ENCODE measurements at places on chromosomes 13 and 19.
A peak's percentile ranks its signal among the peaks of the same experiment; 100 is the strongest.

DNA sequence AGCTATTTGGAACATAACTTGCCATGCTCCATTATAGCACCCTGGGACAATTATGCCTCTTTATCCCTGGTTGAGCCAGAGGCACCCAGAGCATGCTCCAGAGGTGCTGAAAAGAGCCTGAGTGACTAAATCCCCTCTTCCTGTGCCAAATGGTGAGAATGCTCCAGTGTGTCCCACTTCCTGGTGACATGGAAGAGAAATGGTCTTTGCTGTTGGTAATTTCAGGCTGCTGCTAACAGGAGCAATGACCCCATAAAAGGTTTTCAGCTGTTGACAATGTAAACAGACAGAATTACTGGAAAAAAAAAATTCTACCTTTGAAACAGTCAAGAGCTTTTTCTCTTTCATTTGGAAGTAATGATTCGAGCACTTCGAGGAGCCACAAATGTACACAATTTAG is 341.8 kb downstream of the FGF9 start:
- no peak for DNase-seq

DNA sequence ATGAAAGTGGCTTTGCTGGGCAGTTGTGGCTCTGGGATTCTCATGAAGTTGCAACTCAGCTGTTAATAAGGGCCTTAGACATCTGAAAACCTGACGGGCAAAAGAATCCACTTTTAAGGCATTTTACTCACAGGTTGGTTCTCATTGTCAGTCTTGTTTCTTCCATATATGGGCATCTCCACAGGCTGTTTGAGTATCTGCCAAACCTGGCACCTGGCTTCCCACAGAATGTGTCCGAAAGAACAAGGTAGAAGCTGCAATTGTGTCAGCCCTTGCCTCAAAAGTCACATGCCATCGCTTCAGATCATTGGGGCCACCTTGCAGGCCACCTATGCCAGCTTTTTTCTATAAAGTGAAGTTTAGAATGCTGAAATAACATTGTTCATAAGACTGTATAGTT is 102.4 kb downstream of the KCTD12 start:
- DNase-seq, result no peak

DNA sequence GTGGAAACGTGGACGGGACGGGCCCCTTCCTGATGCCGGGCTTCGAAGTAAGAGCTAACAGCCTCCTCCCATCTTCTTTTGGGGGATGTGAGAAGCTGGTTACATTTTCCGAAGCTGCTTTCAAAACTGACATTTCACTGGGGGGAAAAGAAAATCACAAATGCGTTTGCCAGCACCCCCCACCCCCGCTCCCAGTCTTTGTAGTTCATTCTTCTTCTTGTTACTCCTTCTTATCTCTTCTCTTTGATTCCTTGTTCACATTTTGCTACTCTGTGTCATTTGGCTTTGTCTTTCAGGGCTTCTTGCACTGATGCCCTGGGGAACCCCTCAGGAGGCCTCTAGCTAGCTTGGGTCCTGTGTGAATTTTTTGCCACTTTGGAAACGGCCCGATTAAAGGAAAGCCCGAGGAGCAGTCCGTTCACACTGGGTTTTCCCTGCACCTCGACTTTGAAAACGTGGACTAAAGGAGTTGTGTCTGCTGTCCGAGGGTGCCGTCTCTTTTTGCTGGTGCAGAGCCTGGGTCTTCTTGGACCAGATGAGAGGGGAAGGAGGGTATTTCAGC is 1.3 kb downstream of the CARM1 start:
- no peak for DNase-seq

GRCh38 chr19:13210339-13210775 is 60.1 kb downstream of the IER2 start:
- no peak for DNase-seq

- peak; percentile 80 for DNase-seq
These were observed 11.7 kb downstream of the PRR36 start for GRCh38 chr19:7862413-7862951.

- no peak for DNase-seq
These were observed 10.5 kb downstream of the XRCC1 start for GRCh38 chr19:43564800-43565199.

DNA sequence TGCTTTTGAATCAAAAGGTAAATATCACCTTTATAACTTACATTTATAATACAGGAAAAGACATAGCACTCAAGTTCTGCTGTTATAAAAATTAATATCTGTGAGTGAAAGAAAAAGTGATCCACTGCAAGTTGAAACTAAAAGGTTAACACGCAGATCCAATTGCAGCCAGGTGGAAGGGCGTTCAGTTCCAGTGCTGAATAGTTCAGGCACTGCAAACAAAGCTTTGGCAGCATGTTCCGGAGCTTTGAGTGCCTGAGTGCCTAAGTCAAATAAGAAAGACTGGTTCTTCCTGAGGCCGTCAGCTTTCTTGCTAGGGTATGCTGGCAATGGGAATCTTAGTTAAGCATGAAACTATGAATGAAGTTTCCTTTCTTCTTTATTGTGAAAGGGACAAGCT is 200.3 kb downstream of the LMO7 start:
- no peak for DNase-seq

GRCh38 chr19:32830231-32831014 is 39.1 kb downstream of the SLC7A9 start:
- no peak for DNase-seq

- no peak for DNase-seq
These were observed 40.2 kb upstream of the GPR183 start for GRCh38 chr13:99347335-99347878.

DNA sequence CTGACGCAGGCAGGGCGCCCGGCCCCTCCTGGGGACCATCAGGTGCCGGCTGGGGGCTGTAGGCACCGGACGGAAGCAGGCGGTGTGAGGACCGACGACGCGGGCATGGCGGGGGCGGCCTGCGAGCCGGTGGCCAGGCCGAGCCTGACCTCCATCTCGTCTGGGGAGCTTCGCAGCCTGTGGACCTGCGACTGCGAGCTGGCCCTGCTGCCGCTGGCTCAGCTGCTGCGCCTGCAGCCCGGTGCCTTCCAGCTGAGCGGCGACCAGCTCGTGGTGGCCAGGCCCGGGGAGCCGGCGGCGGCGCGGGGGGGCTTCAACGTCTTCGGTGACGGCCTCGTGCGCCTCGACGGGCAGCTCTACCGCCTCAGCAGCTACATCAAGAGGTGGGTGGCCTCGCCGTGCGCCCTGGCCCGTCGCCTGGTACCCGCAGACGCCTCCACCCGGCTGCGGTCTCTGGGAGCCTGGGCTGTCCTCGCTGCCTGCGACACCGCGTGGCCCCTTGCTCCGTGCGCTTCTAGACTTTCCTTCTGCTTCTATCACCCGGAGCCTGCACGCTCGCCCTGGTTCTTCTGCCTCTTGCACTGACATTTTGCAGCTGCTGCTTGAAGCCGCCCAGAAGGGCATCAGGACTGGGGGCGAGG is 460 bp downstream of the MEDAG start:
- DNase-seq, result no peak

- no peak for DNase-seq
These were observed 211.2 kb downstream of the LHFPL6 start for GRCh38 chr13:39391761-39392160.

- DNase-seq, result peak; percentile 53
These were observed 8.3 kb upstream of the FAM187B start for GRCh38 chr19:35236638-35237400.

- DNase-seq, result no peak
These were observed 25.1 kb downstream of the TMPRSS9 start for GRCh38 chr19:2385053-2385721.

GRCh38 chr19:1001538-1002166 is 1.4 kb downstream of the GRIN3B start:
- peak; percentile 63 for DNase-seq

DNA sequence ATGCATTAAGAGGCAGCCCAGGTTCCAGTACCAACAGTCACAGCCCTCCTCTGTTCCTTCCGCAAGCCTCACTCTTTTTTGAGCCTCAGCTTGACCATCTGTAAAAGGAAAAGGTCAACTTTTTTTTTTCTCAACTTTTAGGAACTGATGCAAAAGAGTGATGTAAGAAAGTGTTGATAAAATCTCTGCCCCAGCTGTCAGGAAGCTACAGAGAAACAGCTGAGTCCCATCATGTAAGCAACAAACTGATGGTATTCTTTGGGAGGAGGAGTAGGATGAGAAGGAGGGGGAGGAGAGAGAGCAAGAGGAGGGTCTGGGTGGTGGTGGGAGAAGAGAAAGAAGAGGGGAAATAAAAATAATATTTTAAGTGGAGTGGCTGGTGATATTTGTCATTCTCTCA is 233.9 kb upstream of the TSHZ3 start:
- DNase-seq, result no peak

- DNase-seq, result no peak
These were observed 11.5 kb downstream of the MAG start for GRCh38 chr19:35303357-35303915.

GRCh38 chr19:13557756-13558398 is 51.6 kb upstream of the CACNA1A start:
- no peak for DNase-seq

GRCh38 chr19:10230173-10230860 is 814 bp downstream of the S1PR2 start:
- DNase-seq, result peak; percentile 75

GRCh38 chr13:60727140-60727539 is 330.1 kb downstream of the TDRD3 start:
- DNase-seq, result no peak

- DNase-seq, result peak; percentile 19
These were observed 33.8 kb downstream of the COL4A2 start for GRCh38 chr13:110340812-110341444.

GRCh38 chr13:99973163-99973807 is 1.7 kb upstream of the ZIC5 start:
- DNase-seq, result no peak

- DNase-seq, result no peak
These were observed 10.1 kb upstream of the RSPH6A start for GRCh38 chr19:45825263-45825605.

DNA sequence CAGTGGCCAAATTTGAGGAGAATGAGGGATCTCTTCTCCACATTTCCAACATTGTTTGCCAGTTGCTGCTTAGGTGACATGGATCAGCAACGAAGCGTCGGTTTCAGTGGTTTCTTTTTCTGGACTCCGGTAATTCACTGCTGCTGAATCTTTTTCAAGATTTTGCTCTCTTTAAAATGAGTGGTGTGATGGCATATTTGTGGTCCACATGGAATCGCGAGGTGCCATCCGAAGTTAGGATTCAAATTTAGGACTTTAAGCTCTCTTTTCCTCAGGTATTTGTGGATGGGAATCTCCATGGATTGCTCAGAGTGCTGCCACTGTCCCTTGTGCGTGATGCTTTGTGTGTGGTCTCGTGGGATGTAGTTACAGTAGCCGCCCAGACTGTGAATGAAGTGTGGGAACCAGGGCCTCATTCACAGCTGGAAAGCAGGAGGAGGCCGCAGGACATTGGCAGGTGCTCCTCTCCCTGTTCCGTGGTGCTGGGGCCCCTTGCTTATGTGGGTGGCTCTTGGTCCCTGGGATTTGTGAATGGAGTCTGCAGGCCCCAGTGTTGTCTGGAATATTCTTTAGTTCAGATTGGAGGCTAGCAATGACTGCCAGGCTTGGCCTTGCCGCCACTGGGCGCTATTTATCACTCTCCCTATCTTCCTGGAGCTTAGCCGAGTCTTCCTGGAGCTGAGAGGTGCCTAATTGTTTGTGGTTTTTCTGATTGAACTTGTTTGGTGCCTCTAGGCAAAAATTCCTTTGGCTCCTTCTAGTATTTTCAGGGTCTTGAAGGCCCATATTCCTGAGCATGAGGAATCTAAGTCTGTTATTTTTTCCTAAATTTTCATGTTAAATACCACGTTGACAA is 1.5 kb downstream of the ILF3 start:
- DNase-seq, result no peak

DNA sequence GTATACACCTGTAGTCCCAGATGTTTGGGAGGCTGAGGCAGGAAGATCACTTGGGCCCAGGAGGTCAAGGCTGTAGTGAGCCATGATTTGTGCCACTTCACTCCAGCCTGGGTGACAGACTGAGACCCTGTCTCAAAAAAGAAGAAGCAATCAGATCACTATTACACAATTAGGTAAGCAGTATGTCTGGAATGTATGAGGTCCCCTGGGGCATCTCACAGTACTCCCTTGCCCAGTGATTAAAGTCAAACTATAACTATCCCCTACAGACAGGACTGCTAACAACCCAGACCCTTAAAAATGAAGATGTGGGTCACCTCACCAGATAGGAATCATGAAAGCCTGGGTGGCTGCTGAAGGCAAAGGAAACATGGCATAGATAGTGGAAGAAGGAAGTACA is 9.4 kb upstream of the PAN3 start:
- no peak for DNase-seq

DNA sequence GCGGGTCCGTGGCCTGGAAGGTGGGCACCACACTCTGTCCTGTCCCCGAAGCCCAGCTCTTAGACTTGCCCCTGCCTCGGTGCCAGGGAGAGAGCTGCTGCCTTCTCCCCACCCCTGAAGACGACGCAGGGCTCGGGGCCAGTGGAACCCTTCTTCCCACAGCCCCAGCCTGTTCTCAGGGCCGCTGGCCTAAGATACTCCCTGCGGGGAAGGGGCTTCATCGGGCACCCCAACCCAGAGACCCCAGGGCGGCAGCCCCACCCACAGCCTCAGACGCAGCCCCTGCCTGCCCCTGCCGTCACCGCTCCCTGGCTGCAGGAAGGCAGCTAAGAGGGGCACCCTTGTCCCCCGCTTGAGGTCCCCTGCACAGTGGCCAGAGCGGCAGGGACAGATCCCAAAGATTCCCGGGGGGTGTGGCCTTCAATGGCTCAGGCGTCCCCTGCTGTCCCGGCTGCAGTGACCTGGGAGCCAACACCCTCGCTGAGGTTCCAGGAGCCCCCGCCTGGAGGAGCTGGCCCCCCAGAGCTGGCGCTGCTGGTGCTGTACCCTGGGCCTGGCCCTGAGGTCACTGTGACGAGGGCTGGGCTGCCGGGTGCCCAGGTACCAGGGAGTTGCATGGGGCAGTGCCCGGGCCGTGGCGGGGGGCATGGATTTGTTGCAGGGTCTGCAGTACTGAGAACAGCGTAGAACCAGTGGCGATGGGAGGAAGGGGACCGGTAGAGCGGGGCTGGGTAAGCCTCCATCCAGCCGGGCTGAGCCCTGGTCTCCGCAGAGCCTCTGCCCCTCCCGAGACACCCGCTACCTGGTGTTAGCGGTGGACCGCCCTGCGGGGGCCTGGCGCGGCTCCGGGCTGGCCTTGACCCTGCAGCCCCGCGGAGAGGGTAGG is 1.0 kb downstream of the AMH start:
- no peak for DNase-seq
